CD4-positive, alpha-beta T cell treated with Interleukin-21 for 1 hour (primary cell): ENCODE measurements at places on chromosomes 2 and 18.
A peak's percentile ranks its signal among the peaks of the same experiment; 100 is the strongest.

DNA sequence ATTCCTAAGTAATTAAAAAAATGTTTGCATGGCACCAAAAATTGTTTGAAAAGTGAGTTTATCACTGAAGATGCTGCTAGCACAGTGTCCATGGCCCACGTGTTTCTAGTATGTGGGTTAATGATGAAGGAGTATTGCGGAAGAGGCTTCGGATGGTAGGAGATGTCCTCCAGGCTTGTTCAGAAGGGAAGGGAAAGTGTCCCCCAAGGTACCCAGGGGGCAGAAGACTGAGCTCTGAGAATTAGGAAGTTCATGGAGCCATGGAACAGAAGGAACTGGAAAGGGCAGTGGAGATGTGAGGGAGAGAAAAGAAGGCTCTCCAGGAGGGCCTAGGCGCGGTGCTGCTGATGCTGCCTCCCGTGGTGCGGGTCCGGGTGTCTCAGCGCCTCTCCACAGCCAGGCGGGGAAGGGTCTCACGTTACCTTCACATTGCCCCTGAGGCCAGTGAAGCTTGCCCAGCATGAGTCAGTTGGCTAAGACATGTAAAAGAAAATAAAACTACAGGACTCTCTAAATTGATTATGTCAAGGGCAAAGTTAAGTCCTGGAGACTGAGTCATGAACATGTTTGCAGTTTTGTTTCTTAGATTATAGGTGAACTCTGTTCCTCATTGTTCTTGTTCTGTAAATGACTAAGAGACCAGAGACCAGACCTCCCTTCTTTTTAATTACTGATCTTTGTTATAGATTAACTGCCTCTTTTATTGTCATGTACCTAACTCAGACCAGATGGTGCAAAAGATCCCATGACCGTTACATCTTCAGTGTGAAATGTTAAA lies 89.0 kb downstream of the MTCL1 start:
- DNase-seq: no peak

- no peak for DNase-seq
Observed at GRCh38 chr18:8901019-8901418, 195.7 kb downstream of the MTCL1 start.

GRCh38 chr18:23226930-23227725 lies 91.8 kb downstream of the CABLES1 start:
- DNase-seq: no peak

DNA sequence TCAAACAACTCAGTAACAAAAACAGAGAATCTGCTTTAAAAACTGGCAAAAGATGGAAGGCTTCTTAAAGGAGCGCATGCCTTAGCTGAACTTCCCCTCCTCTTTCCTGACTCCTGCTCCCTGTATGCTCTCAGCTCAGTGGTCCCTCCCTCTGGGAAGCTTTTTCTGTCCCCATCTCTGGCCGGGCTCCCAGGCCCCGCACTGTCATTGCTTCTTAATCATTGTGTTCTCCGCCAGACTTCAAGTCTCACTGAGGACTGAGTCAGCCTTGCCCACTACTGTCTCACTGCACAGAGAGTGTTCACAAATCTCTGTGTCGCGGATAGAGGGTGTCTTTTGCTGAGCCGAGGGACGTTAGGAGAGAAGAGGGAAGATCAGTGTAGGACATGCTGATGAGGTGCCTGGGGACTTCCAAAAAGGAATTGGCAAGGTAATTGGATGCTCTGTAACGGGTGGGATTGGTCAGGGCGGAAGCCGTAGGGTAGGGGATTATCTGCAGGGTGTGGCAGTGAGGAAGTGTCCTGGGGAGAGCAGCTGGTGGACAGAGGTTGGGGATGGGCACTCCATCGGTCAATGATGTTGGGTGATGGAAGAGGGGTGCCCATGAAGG lies 16.2 kb downstream of the TOGARAM2 start:
- no peak for DNase-seq

DNA sequence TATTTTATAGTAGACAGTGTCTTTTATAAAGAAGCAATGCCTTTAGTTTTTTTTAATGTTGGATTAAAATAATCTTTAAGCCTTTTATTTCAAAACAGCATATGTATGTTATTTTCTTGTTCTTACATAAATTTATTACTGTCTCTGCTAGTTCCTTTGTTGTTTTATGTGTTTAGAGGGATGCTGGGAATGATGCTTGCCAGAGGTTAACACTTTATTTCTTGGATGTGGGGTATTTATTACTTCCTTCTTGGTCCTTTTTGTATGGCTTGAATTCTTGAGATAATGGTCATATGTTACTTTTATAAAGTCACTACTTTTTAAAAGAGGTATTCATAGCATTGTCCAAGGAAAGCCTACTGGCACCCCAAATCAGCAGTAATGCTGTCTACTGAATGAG lies 63.1 kb downstream of the ANKRD12 start:
- no peak for DNase-seq

- DNase-seq: no peak
Observed at GRCh38 chr2:219356834-219357233, 24.3 kb upstream of the RESP18 start.

- DNase-seq: peak; percentile 48
Observed at GRCh38 chr2:151437630-151438029, 27.9 kb downstream of the RIF1 start.

- DNase-seq: no peak
Observed at GRCh38 chr2:171478345-171478744, 43.9 kb upstream of the CYBRD1 start.

DNA sequence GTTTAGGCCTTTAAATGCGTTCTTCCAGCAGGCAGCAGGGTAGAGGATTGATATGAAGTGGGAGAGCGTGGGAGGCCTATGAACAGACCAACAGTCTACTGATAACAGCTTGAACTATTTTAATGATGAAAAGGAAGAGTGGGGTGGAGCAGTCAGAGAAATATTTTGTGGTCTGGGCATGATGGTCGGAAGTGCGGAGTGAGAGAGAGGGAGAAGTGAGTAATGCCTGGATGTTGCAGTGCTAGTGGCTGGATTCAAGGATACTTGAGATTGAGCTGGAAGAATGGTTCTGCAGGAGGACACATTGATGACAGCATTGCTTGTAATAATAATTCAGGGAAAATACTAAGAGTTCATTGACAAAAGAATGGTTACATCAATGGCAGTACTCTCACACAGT lies 151.0 kb upstream of the DAPL1 start:
- DNase-seq: no peak

- no peak for DNase-seq
Observed at GRCh38 chr2:18503376-18504228, 56.9 kb downstream of the RDH14 start.

GRCh38 chr2:126786765-126787164 lies 111.9 kb upstream of the TEX51 start:
- DNase-seq: no peak

DNA sequence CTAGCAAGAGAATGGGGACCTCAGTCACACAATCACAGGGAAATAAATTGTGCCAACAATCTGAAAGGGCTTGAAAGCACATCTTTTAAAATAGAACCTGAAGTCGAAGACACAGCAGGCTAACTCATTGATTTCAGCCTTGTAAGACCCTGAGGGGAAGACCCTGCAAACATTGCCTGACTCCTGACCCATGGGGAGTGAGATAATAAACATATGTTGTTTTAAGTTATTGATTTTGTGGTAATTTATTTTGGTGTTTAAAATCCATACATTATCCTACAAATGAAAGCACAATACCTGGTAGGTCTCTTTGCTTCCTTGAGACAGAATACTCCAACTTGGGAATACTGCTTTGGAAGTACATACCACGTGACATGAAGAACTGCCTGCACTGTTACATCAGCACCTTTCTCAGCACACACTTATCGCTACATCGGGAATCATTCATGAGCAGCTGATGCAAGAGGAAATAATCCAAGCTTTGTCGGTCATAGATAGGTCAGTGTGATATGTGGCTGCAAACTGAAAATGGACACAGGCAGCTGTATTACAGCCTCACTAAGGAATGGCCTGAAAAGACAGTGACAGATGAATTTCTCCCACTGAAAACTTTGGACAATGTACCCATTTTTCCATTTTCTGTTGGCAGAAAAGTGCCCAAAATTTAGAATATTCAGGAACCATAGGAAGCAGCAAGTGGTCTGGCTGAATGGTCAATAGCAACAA lies 494.5 kb upstream of the MAP2 start:
- DNase-seq: no peak
